Femur (tissue), 1 donor: ENCODE measurements at places on chromosomes 7 and 10.
A peak's percentile ranks its signal among the peaks of the same experiment; 100 is the strongest.

- peak; percentile 64 for DNase-seq
Measured at GRCh38 chr10:3482200-3482993, 302.6 kb downstream of the KLF6 start.

- DNase-seq = no peak
Measured at GRCh38 chr7:42253316-42253715, 16.3 kb upstream of the GLI3 start.

DNA sequence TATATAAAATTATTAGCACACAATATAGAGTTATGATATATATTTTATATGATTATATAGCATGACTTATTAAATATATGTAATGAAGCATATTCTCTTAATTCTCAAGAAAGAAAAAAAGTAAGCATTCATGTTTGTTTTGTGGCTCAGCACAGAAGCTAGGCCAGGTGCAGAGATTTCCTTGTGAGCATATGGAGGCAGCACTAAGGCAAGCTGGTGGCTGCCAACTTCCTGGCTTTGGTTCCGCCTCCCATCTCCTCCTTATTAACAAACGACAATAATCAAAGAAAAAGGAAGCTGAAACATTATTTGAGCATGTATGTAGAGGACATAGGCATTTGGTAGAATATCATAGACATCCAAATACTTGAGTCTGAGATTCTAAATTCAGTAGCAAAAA lies 130.3 kb downstream of the ST7 start:
- DNase-seq = no peak

DNA sequence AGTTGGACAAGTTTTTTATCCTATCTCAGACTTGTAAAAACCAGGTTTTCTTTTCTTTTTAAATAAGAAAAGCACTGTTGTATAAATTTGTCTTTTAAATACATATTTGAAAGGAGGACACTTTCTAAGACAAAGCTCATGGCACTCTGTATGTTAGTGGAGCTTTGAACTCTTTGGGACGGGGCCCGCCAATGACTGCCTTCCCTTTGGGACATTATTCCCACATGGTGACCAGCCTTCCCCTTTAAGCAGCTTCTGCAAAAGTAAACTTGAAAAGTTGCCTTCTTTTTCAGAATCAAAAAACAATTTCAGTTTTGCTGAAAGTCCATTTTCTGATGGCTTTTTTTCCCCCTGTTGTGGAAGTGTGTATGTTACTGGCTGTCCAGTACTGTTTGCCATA lies 1.8 kb downstream of the CUX1 start:
- no peak for DNase-seq

- no peak for DNase-seq
Measured at GRCh38 chr7:106094780-106095179, 17.3 kb downstream of the SYPL1 start.

- no peak for DNase-seq
Measured at GRCh38 chr10:6771331-6771730, 191.3 kb upstream of the PRKCQ start.

DNA sequence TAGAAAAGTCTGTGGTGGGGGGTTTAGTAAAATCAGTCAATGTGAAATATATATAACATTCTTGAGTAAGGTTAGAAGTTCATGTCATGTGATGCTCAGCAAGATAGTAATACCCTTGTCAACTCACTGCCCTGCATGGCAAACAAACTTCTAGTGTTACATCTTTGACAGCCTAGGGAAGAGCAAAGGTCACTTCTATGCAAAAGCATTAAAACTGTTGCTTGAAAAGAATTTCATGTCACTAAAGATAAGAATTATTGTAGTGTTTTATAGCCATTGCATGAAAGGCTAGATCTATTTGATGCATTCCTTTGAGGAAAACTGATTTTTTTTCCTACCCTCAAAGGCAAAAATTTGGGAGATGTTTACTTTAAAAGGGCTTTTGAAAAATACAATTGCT lies 176.0 kb downstream of the SKAP2 start:
- no peak for DNase-seq

GRCh38 chr7:112381311-112382091 lies 68.8 kb upstream of the IFRD1 start:
- no peak for DNase-seq

DNA sequence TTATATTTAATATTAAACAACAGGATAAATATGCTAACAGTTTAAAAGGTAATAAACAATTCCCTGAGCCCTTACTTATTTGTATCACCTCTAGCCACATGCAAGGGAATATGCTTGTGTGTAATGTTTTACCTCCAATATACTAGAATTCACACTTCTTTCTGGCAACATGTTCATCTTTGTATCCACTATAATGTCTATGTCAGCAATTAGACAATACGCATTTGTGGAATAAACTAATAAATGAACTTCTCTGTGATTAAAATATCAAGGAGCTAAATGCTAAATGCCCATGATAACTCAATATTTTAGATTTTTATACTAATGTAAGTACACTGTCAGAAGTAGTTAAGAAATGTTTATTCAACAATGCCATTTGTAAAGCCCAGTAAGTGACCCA lies 350.5 kb downstream of the DGKB start:
- DNase-seq = no peak

DNA sequence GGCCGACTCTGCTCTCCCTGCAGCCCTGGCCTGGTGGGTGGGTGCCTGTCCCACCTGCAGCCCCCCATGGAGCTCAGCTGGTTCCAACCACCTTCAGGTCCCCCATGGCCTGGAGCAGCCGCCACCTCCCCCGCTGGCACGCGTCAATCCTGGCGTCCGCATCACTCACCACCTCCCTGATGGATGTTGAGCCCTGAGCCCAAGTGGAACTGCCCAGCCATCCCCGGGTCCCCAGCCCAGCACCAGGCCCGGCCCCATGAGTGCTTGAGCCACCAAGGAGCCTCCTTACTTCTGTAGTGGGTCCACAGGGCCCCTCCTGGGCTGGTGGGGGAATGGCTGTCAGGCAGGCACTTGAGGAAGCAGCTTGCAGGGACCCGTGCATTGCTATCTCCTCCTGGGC lies 14.6 kb downstream of the AGAP3 start:
- no peak for DNase-seq

- no peak for DNase-seq
Measured at GRCh38 chr7:88290491-88290890, 16.2 kb downstream of the STEAP4 start.

DNA sequence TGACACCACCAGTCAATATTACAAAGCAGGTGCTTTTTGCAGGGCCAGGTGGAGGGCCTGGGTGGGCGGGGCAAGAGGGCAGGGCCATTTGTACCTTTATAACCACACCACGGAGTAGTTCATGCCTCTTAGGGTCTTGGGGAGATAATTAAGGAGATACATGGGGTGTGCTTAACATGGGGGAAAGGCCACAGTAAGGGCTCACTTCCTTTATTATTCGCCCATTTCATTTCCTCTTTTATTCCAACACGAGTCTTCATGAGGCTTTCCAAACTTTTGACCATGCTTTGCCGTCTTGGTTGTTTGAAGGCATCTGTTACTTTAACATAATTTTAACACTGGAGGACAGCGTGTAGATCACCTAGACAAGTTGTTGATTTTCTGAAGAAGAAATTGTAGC lies 33.3 kb upstream of the LYZL2 start:
- no peak for DNase-seq

GRCh38 chr10:119817991-119818888 lies 54.4 kb downstream of the MCMBP start:
- peak; percentile 91 for DNase-seq

- DNase-seq = no peak
Measured at GRCh38 chr10:75281974-75282373, 46.2 kb upstream of the COMTD1 start.

GRCh38 chr10:127755753-127756152 lies 18.8 kb downstream of the FOXI2 start:
- DNase-seq = no peak

DNA sequence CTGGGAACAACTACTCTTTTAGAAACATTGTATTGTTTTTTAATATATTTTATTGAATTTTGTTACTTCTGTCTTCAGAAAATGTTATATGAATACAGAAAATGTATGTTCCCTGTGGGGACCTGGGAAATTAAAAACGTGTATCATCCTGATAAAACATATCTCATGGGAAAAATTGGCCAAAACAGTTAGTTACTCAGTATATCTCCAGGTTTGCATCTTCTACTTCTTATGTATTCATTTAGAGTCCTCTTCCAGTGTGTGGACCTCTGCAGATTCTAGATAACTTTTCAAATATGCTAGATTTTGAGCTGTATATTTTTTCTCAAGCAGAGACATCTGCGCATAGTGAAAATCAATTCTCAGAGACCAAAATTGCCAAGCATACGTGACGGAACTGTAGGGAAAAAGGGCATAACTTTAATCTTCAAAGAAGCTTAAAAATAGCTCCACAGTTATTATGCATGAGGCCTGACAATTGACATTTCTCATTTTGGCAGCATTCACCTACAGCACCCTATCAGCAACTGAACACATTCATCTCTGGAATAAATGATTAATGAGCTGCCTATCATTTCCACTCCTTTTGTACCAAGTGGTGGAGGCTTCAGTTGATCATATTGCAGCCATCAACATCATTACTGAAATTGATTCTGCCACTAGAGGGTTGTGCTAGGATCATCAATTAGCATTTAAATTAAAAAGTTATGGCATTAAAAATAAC lies 26.4 kb upstream of the UMAD1 start:
- DNase-seq = no peak

DNA sequence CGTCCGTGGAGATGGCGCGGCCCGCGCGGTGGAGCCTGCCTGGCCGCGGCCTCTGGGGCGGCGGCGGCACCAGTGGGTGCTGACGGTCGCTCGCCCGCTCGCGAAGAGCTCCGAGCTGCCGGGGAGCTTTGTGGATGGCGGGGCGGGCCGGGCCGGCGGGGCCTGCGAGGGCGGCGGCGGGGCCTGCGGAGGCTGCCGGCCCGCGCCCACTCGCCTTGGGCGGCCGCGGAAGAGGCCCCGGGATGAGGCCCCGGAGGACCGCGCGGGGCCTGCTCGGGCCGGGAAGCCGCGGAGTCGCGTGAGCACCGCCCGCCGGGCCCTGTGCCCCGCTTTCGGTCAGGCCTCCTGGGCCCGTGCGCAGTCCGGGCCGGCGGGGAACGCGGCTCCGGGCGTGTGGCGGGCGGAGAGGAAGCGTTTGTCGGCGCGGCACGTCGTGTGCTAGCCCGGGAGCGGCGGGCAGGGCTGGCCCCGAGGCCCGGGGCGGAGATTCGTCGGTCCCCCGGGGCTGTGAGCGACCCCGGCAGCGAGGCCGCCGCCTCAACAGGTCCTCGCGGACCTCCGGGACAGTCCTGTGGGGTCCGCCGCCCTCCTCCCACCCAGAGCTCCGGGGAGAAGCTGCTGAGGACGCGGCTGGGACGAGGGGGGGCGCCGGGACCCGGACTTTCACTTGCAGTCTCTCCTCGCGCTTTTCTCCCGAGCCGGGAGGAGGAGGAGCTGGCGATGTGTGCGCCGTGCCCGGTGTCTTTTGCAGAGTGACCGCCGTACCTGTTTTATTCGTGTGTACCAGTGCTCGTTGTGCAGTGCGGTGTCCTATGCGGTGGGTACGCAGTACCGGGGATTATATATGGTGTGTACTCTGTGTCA lies 578 bp downstream of the ZMYND11 start:
- peak; percentile 79 for DNase-seq

- peak; percentile 69 for DNase-seq
Measured at GRCh38 chr10:71241830-71242621, 29.7 kb downstream of the UNC5B start.

GRCh38 chr7:158015403-158016179 lies 572.0 kb downstream of the PTPRN2 start:
- DNase-seq = peak; percentile 33

GRCh38 chr7:70047891-70048448 lies 449.7 kb downstream of the AUTS2 start:
- DNase-seq = no peak

DNA sequence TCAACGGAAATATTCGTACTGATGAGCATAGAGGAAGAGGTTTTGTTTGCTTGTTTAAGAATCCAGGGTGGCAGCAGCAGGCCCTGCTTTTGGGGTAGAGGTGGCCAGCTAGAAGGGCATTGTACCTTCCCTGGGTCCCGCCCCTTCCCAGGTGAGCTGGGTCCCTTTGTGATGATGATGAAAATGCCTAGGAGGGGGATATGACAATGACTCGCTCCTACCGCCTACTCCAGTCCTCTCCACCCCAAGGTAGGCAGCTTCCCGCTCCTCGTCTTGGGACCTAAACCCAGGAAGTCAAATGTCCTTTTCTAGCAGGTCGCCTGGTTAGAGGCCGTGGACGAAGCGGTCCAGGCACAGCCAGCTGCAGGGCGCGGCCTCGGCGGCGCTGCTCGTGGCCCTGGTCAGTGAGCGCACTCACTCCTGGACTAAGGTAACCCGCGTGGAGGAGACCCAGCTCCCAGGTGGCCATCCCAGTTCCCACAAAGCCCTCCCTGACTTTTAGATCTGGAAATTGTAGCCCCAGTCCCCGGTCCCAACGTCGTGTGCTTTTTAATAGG lies 141.4 kb downstream of the LSMEM1 start:
- DNase-seq = no peak

DNA sequence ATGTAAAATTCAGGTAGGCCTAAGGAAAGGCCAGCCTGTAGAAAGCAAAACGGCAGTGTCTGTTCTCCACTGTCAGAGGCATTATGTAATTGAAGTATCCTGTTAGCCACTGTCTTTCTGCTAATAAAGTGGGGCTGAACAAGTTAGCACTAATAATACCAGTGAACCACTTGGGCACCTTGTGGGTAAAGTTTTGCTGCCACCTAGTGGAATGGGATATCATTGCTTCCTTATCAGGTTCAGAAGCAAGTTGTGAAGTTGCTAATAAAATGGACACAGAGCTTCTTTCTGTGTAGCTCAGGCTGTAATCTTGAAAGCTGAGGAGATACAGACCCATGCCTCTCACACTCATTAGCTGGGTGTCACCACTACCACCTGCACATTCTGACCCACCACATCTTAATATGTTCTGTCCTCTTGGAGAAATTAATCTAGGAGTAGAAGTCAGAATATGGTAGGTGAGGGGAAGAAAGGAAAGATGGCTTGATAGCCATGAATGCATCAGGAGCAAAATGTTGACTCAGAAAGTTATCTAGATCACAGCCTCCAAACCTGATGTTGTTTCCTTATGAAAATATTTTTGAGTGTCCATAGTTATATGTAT lies 175.1 kb downstream of the SEPTIN7 start:
- peak; percentile 65 for DNase-seq

GRCh38 chr7:74061840-74062539 lies 21.6 kb upstream of the LIMK1 start:
- DNase-seq = peak; percentile 91

- DNase-seq = no peak
Measured at GRCh38 chr10:15453926-15454325, 82.8 kb upstream of the FAM171A1 start.

GRCh38 chr10:92238586-92239098 lies 52.2 kb downstream of the CPEB3 start:
- no peak for DNase-seq
